Mesendoderm (in vitro differentiated cells): ENCODE measurements at places on chromosomes 12 and 14.

- no peak for DNase-seq
Observed at GRCh38 chr12:110760204-110760609, 17.5 kb upstream of the PPP1CC start.

DNA sequence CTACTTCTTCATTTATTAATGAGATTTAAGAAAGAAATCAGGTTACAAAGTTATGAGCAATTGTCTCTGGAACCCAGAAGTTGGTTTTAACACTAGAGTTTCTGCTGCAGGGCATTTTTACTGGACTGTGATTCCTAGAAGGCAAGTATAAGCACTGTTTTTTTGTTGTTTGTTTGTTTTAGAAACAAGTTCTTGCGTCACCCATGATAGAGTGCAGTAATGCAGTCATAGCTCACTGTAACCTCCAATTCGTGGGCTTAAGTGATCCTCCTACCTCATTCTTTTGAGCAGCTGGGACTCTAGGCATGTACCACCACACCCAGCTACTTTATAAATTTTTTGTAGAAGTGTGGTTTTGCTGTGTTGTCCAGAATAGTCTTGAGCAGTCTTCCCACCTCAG, 25.6 kb downstream of the RAP1B start:
- no peak for DNase-seq

DNA sequence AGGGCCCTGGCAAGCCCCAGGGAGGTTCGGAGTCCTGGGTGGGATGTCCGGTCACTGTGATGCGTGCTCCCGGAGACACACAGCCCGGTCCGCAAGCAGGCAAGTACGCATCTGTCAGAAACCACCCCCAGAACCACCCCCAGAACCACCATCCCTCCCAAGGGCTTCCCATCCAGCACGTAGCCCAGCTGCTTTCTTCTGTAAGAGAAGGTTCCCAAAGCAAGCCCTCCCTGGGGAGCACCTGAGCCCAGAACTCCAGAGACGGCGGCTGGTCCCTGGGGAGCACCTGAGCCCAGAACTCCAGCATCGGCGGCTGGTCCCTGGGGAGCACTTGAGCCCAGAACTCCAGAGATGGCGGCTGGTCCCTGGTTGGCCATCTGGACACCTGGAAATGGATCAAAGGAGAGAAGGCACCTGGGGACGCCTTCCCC, 2.6 kb upstream of the FBRSL1 start:
- no peak for DNase-seq

- DNase-seq, result no peak
Observed at GRCh38 chr14:81839056-81839455, 305.4 kb upstream of the SEL1L start.

DNA sequence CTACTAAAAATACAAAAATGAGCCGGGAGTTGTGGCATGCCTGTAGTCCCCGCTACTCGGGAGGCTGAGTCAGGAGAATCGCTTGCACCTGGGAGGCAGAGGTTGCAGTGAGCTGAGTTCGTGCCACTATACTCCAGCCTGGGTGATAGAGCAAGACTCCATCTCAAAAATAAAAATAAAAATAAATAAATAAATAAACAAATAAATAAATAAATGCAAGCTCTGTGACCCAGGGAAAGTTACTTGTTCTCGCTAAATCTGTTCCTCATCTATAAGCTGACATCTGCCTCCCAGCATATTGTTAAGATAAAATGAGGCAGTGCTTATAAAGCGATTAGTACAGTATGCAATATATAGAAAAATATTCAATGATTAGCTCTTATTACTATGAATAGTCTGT, 56.4 kb upstream of the STK38L start:
- DNase-seq, result no peak

DNA sequence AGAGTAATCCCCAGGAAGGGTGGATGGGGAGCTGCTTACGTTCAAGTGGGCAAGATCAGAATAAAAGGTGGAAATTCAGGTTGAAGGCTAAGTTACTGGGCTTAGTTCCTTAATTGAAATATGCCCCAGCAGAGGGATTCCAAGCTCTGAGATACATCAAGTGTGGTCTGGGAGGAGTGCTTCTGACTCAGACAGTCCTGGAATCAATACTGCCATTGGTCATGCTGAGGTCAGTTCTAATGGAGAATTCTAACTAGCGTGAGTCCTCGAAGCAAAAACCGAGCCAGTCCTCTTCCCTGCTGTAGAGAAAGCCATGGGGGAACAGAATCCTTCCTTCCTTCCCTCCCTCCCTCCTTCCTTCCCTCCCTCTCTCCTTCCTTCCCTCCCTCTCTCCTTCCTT, 39.9 kb downstream of the NOS1 start:
- no peak for DNase-seq

DNA sequence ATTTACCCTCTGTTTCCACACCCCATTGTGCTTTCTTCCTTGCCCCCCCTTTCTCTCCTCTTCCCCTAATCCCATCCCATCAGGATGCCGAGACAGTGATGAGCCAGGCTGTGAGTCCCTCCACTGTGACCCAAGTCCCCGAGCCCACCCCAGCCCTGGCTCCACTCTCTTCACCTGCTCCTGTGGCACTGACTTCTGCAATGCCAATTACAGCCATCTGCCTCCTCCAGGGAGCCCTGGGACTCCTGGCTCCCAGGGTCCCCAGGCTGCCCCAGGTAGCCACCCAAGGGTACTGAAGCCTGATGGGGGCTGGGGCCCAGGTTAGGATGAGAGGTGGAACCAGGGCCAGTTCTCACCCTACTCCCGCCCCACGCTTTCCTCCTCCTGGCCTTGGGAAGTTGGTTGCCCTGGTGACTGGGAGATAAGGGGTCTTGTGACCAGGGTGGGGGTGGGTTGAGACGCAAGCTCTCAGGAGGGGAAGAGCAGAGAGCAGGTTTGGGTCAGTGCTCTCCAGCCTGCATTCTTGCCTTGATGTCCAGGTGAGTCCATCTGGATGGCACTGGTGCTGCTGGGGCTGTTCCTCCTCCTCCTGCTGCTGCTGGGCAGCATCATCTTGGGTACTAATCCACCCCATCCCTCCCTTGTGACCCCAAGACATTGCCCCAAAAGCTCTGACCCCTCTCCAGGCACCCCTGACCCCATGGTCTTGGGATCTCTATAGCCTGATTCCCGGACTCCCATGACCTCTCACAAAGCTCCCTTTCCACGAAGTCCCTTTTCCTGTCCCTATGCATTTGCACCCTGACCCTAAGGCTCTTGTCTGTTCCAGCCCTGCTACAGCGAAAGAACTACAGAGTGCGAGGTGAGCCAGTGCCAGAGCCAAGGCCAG, 1.2 kb downstream of the AMHR2 start:
- DNase-seq, result peak; percentile 80

- DNase-seq, result no peak
Observed at GRCh38 chr14:74960736-74961135, 5.3 kb upstream of the PGF start.

DNA sequence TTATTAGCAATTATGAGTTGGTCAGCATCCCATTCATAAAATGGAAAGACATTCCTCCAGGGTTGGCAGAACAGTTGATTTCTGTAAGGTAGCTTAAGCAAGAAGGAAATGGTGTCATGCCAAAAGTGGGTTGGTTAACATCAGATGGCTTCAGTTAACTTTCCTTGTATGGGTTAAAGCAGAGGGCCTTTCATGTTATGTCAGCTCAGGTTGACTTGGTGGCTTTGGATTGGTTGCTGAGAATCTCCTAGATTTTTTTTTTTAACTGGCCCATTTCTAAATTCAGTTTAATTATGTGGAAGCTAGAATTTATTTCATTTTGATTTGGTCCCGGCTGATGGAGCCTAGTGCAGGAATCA, 87.8 kb downstream of the BBS10 start:
- no peak for DNase-seq

DNA sequence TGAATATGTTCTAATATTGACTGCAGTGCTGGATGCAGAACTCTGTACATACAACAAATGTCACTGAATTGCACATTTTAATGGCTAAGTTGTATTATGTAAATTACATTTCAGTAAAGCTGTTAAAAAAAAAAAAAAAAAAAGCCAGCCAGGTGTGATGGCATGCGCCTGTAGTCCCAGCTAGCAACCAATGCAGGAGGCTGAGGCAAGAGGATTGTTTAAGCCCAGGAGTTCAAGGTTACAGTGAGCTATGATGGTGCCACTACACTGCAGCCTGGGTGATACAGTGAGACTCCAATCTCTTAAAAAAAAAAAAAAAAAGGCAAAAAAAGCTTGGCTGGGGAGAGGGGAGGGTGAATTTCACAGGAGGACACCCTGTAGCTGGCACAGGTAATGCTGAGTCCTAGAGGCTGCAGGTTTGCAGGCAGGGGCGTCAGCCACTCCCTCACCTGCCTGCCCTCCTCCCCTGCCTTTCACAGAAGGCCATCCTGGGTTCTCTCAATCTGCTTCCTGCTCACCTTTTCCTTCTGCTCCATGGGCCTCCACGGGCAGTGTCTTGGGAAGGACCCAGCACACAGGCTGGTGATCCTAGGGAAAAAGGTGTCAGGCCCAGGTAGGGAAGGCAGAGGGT, 40.7 kb downstream of the TESC start:
- no peak for DNase-seq

DNA sequence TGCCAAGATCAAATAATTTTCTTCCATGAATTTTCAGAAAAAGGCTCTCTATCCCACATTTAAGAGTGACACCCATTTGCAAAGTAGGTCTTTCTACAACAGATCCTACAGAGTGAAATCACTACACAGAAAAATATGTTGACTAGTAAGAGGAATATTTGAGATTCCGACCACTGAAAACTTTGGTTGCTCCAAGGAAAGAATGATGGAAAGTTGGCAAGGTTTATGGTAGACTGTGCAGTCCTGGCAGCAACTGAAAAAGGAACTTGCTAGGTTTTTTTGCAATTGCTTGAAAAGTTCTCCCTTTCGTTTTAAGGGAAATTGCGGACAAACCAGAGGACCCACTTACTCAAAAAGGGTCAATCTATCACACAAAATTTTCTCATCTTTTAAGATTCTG, 83.1 kb upstream of the TSPAN8 start:
- DNase-seq, result no peak

DNA sequence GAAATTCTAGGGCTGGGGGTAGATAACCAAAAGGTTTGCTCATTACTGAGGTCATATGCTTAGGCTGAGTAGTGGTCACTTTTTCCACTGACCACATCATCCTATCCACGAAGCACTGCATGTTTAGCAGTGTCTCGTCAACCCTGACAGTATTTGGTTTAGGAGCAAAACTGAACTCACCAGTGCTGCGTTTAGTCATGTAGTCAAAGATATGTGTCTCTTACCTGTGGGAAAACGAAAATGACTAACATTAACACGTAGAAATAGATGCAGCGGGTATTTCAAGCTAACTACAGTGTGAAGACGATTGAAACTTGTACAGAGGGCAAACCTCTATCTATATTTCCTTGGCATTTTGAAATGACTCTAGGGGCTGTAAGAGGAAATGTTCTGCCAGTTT, 34.6 kb downstream of the MTHFD1 start:
- no peak for DNase-seq

DNA sequence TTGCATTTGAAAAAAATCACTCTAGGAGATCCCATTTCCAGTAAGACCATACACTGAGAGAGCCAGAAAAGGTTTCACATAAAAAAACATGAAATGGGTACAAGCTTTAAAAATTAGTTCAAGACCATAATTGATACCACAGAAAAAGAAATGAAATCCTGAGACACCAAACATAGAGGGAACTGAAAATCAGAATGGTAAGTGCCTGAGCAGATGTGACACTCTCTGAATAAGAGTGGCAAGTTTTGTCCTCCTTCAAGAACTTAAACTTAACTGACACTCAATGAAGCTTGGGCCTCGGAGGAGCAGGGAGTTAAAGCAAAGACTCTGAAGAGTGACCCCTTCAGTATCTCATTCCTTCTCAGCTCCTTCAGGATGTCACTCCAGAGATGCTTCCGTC, 23.2 kb upstream of the PTGDR start:
- DNase-seq, result no peak

DNA sequence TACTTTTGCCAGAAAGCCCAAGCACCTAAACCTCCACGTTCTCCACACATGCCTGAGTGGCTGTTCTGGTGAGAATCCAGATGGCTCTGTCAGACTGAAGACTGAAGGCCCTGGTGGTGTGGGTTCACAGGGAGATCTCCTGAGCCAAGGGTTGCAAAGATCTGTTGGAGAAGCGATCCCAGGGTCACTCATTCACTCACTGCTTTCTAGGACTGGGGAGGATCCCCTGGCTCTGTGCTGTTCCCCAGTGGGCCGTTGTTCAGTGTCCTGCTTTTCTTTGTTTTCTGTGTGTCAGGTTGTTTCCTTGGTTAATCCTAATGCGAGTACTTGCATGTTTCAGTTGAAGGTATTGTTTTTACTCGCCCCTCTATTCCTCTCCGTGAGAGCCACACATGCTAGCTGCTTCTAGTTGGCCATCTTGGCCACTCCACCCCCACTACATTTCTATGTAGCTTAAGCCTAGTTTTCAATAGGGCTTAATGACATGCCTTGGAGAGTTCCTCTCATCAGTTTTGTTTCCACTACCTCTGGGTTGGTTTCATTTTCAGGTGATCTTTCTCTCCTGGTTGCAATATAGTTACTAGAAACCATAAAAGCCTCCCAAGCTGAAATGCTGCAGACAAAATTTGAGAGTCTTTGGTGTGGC, 144.5 kb upstream of the SLC38A2 start:
- DNase-seq, result no peak

DNA sequence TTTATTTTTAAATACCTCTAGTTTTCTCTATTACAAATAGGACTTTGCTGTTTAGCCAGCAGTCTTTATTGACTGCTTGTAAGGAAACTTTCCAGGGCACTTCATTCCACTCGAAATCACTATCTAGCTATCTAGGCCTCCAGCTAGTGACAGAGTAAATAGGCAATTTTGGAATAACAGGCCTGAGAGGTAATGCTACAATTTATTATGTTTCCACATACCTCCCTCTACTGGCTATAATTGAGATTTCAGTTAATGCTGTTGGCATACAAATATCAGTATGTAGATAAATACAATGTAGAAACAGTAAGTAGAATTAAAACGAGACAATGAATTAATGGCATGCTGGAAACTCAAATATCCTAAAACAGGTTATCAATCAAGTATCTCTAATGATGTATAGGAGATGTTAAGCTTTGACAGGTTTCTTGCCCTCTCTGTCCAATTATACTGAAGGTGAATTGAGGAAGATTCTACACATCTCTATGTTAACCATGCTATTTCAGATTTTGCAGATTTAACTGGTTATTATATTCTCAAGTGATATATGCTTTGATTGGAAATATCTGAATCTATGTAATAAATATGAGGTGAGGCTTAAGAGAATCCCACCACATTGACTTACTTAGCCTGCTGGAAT, 7.2 kb downstream of the DTD2 start:
- peak; percentile 27 for DNase-seq

- peak; percentile 4 for DNase-seq
Observed at GRCh38 chr12:28583701-28584261, 393.5 kb downstream of the CCDC91 start.

DNA sequence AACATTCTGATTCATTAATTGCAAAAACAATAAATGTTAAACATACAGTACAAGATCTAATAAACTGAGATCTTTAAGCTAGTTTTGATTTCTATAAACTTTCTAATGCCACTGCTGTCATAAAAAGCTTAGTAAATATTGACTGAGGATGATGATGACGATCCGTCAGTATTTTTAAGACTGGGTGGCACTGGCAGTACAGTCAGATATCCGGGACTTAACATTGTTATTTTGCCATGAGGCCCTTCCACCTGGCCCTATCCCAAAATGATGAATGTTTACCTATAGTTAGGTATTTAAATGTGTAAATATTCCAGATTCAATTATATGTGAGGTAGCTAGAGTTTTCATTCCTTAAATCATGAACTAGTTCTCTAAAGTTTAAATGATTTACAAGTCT, 158.5 kb downstream of the FOXA1 start:
- DNase-seq, result no peak
